ENCODE measurements at places on chromosomes 13 and 19.
A peak's percentile ranks its signal among the peaks of the same experiment; 100 is the strongest.

DNA sequence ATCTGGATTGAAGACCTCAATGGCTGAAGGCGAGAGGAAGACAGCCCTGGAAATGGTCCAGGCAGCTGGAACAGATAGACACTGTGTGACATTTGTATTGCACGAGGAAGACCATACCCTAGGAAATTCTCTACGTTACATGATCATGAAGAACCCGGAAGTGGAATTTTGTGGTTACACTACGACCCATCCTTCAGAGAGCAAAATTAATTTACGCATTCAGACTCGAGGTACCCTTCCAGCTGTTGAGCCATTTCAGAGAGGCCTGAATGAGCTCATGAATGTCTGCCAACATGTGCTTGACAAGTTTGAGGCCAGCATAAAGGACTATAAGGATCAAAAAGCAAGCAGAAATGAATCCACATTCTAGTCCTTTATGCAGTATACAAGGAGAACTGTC, 1.2 kb downstream of the POLR1D start:
- no peak for DNase-seq

DNA sequence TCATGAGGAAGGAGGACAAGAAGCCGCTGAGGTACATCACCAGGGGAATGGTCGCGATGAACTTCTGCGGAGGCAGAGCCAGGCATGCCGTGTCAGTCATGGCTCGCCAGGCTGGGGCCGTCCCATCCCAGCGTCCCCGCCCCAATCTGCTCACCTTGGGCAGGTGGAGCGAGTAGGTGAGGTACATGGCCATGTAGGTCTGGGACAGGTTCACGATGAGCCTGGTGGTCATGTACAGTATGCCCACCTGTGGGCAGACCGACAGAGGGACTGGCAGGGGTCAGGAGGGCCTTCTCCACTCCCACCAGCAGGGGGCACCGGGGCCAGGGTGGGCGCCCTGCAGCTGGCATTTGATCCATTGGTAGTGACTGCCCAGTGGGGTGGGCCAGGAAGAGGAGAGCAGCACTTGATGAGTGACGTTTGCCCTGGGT, 8.3 kb downstream of the TEKTIP1 start:
- DNase-seq = no peak

DNA sequence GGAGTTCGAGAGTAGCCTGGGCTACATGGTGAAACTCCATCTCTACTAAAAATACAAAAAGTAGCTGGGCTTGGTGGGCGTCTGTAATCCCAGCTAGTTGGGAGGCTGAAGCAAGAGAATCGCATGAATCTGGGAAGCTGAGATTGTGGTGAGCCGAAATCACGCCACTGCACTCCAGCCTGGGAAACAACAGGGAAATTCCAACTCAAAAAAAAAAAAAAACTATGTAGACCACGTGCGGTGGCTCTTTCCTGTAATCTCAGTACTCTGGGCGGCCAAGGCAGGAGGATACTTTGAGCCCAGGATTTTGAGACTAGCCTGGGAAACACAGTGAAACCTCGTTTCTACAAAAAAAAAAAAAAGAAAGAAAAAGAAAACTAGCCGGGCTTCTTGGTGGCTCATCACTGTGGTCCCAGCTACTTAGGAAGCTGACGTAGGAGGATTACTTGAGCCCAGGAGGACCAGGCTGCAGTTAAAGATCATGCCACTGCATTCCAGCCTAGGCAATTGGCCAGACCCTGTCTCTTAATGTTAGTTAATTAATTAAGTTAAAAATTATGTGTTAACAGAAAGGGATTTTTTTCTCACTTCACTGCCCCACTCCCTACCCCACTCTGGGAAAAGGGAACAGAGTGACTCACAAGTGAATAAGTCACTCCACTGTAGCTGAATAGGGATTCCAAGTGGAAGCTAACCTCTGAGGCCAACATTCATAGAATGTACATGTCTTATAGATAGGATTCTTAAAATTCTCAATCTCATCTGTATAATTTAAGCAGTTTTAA, 2.2 kb downstream of the ZNF83 start:
- DNase-seq = no peak

DNA sequence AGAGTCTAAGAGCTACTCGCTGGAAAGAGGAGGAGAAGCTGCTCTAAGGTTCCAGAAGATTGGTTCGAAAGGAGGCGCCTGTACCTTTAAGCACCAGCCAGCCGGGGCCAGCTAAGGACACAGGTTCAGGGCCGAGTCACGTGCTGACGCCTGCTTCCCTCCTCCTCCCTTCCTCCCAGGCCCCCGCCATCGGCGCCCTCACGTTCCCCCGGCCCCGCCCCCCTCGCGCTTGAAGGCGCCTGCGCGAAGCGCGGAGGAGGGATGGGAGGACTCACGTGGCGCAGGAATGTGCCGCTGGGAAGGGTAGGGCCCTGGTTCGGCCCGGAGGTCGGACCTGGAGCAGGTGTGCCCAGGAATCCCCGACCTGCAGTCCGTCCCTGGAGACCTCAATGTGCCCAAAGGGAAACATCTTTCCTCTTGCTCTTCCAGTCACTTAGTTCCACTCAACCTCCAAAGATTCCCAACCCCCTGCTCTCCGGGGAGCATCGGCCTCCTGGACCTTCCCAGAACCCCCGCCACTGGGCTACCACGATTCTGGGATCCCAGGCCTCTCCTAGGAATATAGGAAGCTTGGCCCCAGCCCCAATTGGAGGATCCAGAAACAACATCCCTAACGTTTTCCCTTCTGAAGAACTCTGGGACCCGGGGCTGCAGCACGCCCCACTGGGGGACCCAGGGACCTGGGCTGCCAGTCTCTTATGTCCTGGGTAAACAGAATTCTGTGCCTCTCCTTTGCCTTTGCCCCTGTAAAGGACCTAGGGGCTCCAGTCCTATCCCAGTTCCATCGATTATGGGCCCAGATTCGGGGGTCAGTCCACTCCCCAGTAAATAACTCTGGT, 2.5 kb downstream of the DBP start:
- peak; percentile 85 for DNase-seq

DNA sequence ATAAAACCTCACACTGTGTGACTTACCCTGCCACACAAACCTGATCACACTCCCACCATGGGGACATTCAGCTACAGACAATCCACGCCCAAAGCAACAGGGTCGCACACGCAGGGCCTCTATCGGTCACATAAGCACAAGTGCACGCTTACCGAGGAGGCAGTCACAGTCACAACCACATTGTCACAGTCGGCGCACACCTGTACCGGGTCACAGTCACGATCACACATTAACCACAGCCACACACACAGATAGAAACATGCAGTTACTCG, 579 bp downstream of the ZNF566 start:
- DNase-seq = no peak

GRCh38 chr19:15238639-15239155, 6.4 kb upstream of the EPHX3 start:
- DNase-seq = no peak

DNA sequence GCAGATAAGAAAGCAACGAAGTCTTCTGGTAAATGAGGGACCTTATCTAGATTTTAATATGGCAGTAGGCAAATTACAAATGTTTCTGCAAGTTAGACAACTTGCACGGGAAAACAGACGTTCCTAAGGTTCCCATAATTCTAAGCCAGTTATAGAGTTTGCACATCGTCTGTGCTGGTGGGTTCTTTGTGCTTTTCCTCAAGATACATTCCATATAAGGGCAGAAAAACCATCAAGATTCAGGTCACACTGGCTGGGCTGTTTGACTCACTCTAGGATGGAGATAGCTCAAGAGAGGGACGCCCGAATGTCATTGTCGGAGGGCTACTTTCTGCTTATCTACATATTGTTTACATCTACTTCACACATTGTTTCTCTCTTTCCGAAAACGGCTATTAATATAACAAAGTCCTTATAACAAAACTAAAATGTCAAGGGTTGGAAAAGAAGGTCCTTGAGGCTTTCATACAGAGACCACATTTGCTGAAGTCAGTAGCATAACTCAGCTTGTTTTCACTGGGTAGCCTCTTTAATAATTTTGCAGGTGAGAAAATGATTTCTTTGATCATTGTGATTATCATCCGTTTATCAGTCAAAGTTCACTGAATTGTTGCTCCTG, 44.4 kb downstream of the SOX1 start:
- no peak for DNase-seq

DNA sequence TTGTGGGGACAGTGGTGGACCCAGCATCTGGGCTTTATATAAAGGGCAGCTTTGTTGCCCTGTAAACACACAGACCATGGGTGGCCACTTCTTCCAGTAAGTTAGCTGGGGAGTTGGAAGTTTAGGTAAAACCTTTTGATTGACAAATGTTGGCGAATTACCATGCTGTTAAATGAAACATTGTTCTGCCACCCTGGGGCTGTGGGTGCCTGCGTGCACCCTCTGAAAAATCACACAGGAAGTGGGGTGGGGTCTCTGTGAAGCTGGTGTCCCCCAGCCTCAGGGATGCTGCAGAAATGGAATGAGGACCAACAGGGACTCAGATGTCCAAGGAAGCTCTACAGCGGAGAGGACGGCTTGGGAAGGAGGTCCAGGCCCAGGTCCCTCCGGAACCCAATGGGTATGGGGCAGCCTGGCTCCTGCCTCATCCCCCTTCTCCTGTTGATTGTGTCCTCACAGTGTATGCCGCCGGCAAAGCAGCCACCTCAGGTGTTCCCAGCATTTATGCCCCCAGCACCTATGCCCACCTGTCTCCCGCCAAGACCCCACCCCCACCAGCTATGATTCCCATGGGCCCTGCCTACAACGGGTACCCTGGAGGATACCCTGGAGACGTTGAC, 2.8 kb upstream of the USF2 start:
- DNase-seq = no peak

- no peak for DNase-seq
Observed at GRCh38 chr19:14072535-14073260, at the start of gene MISP3. Gene MISP3, plus strand, starts transcription at chr19:14072786. Its CDS starts 524 bp downstream, at chr19:14073310.

- DNase-seq = no peak
Observed at GRCh38 chr13:109110159-109110558, 480.7 kb downstream of the MYO16 start.

DNA sequence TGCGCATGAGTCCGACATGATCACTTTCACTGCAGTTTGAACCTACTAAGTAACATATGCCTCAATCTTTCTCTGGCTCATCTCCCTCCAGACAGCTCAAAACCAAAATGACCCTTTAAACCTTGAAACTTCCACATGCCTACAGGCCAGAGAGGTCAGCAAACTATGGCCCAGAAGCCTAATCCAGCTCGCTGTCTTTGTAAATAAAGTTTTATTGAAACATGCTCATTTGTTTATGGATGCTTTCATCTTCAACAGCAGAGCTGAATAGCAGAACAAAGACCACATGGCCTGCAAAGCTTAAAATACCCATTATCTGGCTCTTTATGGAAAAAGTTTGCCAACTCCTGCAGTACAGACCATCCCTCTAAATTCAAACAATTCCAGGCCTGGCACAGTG, 15.6 kb downstream of the FBXO46 start:
- DNase-seq = no peak

GRCh38 chr13:99813336-99814095, 158.1 kb downstream of the ZIC5 start:
- no peak for DNase-seq

DNA sequence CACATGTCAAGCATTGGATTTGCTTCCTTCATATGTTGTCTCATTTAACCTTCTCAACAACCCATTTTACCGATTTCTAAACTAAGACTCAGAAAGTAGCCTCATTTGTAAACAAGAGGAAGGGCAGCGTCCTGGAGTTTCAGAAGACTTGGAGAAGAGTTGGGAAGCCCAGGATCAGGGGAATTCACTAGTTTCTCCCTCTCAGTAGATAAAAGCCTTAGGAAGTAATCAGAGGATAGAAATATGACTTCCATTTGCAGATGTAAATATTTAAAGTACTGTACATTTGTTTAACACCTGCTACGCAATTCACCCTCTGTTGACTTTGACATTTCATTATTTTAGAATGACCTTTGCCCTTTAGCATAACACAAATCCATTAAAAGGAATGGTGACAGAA, 216.4 kb downstream of the DCT start:
- DNase-seq = no peak

- DNase-seq = no peak
Observed at GRCh38 chr19:5186293-5187050, 154.1 kb downstream of the PTPRS start.

- DNase-seq = no peak
Observed at GRCh38 chr19:41441321-41441945, 1.5 kb upstream of the ERICH4 start.

GRCh38 chr13:36717966-36718545, 44.2 kb downstream of the SERTM1 start:
- DNase-seq = no peak

DNA sequence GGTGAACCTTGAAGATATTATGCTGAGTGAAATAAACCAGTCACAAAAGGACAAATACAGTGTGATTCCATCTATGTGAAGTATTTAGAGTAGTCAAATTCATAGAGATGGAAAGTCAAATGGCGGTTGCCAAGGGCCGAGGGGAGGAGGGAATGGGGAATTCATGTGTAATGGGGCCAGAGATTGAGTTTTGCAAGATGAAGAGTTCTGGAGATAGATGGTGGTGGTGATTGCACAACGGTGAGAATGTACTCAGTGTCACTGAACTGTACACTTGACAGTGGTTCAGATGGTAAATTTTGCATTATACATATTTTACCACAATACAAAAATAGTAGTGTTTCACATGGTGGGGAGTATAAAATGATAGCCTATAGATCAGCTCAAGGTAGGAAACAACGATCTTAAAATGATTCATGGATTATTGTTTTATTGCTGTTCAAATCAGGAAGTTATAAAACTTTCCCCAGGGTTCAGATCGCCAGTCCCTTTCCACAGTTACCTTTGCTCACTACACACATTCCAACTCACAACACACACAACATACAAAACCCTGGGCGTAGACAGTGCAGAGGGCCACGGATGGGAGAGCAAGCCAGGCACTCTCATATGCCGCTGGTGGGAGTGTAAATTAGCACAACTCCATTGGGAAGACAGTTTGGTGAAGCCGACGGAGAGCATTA, 219.9 kb downstream of the ZIC5 start:
- DNase-seq = no peak

DNA sequence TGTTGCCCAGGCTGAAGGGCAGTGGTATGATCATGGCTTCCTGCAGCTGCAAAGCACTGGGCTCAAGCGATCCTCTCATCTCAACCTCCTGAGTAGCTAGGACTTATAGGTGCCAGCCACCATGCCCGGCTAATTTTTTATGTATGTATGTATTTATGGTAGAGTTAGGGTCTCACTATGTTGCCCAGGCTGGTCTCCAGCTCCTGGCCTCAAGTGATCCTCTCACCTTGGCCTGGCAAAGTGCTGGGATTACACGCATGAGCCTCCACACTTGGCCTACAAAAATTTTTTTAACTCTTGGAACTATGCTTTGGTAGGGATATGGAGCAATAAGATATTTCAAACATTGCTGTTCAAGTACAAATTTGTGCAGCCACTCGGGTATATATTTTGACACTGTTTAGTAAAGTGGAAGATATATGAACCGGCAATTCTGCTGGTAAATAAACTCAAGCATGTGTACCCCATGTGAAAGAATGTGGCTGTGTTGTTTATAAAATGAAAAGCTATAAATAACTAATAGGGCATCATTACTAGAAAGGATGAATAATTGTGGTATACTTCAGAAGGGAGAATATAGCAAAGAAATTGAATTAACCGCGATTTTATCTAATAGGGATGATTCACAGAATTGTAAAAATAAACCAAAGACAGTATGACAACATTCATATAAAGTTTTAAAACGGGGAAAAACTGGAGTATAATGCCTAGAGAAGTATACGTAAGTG, 1.1 kb downstream of the ZNF566 start:
- DNase-seq = no peak
